ENCODE measurements at places on chromosomes 11 and 22.

DNA sequence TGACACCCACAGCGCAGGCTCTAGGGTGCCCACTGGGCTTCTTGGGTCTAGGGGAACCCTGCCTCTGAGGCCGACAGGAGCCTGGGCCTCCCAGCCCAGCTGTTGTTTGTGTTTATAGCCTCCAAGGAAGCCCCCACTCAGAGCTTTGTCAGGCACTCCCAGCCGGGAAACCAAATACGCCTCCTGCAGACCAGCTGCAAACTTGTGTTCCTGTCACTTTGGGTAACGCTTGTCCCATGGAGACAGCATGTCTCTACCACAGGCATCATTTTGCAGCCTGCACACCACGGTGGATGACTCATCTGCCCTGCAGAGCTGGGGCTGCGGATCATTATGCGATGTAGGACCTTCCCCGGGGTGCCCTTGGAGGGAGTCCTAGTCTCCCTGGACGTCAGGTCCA, 40.6 kb upstream of the CRYBB3 start:
- DNase-seq: peak; percentile 33

DNA sequence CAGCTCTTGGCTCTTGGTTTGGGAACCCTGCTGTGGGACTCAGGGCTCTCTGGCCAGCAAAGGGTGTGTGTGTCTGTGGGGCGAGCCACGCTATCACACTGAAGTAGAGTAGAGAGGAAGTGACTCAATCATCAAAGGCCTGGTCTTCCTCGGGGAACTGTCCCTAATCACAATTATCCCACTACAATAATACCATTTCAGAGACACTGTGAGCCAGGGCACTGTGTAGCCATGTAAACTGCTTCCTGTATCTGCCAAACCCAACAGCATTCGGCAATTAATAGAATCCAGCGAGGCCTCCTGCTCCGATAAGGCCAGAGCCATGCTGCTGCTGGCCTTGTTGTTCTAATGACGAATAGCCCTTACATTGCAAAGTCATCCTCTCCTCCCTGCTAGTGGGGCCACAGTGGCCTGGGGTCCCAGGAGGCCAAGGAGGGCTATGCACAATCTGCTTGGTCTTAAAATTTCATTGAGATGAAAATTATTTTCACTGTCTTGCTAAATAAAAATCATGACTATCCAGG, 49.8 kb upstream of the LMO2 start:
- DNase-seq: peak; percentile 57

- no peak for DNase-seq
Measured at GRCh38 chr11:1669546-1670218, 27.3 kb upstream of the KRTAP5-6 start.

DNA sequence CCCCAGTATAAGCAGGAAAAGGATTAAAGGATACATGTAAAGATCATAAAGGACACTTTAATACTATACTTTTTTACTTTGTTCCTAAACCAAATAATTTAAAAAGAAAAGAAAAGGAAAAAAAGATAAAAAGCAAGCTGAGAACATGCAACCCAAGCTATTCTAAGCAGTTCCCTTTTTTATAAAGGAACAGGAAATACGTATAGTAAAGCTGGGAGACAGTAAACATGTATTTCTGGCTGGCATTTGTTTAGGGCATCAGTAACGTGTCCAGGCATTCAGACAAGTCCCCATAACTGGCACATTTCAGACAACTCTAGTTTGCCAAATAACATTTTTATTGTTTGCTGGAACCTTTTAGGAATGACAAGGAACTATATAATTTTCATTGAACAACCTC, 24.9 kb downstream of the BCO2 start:
- DNase-seq: no peak

GRCh38 chr11:123519055-123519796, 89.2 kb downstream of the GRAMD1B start:
- peak; percentile 19 for DNase-seq

- DNase-seq: no peak
Measured at GRCh38 chr11:94750319-94751217, 17.6 kb upstream of the AMOTL1 start.

DNA sequence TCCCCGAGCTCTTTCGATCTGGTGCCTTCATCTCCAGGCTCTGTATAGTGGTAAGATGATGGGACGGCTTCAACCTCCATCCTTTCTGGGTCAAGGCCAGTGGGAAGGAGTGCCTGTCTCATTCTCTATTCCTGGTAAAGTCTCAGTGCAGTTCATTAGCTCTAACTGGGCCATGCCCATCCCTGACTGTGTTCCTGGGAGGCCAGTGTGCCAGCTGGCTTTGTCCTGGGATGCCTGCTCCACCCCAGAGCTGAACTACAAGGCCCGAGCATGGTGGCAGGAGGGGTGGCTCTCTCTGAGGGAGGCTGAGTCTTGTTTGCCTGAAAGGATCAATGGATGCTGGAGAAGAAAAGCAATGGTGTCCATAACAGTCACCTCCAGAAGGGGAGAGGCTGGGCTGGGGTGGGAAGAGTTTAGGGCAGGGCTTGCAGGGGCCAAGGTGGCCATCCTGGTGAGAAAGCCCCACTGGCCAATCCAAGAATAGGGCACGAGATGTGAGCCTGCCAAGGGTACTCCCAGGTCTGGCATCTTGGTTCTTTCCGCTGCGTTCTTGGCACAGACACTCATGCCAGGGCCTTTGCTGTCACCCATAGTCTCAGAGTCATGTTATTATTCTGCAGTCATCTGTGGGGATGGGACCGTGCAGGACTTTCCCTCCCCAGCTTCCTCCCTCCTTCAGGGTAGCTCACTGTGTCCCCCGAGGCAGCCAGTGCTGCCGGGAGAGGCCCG, 60.1 kb downstream of the PARVB start:
- no peak for DNase-seq

DNA sequence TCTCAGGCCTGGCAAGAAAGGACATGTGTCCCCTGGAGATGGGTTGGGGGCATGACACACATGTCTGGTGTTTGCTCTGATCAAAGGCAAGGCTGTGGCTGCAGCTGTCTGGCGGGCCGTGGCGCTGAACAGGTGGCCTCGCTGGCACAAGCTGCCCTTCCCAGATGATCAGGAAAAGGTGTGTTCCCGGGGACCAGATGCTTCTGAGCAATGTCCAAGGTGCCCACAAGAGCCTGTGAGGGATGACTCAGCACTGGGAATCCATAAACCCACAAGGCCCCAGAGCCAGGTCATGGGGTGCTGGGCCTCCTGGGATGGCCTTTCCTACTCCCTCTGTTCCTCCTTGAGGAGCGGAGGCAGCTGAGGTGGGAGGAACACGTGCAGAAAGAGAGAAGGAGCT, 9.7 kb upstream of the LRP5 start:
- DNase-seq: peak; percentile 35

GRCh38 chr22:39303358-39303757, 16.1 kb downstream of the RPL3 start:
- no peak for DNase-seq

- DNase-seq: no peak
Measured at GRCh38 chr11:19519912-19520641, 192.6 kb upstream of the NAV2 start.

DNA sequence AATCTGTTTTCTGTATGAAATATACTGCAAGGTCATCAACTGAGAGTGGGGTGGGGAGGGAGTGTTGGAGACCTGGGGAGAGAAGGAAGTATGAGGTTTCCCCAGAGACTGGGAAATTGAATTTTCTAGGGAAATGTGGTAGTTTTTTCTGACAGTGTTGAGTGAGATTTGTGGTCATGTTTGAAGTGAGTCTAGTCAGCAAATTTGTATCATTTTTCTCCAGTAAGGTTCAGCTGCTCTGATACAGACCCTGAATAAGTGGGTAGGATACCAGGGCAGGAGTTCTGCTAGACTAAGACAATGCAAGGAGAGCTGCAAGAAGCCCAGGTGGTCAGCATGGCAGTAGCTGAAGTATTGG, 112.0 kb downstream of the PKNOX2 start:
- no peak for DNase-seq

DNA sequence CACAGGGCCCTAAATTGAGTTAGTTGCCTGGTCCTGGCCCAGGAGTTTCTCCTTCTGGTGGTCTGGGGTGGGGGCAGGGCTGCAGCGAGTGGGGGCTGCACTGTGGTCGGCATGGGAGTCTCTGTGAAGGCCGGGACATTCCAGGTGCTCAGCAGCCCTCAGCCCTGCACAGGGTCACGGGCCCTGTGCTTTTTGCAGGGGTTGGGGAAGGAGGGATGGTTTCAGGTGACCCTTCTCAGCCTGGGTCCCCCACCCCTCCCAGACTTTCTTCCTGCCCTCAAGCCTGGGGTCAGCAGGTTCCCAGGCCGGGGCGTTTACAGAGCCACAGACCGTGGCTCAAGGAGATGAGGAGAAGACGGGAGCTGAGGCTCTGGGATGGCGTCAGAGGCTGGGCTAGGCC, 7.8 kb downstream of the EMID1 start:
- DNase-seq: no peak

GRCh38 chr11:117631336-117632140, 165.5 kb downstream of the DSCAML1 start:
- DNase-seq: no peak

DNA sequence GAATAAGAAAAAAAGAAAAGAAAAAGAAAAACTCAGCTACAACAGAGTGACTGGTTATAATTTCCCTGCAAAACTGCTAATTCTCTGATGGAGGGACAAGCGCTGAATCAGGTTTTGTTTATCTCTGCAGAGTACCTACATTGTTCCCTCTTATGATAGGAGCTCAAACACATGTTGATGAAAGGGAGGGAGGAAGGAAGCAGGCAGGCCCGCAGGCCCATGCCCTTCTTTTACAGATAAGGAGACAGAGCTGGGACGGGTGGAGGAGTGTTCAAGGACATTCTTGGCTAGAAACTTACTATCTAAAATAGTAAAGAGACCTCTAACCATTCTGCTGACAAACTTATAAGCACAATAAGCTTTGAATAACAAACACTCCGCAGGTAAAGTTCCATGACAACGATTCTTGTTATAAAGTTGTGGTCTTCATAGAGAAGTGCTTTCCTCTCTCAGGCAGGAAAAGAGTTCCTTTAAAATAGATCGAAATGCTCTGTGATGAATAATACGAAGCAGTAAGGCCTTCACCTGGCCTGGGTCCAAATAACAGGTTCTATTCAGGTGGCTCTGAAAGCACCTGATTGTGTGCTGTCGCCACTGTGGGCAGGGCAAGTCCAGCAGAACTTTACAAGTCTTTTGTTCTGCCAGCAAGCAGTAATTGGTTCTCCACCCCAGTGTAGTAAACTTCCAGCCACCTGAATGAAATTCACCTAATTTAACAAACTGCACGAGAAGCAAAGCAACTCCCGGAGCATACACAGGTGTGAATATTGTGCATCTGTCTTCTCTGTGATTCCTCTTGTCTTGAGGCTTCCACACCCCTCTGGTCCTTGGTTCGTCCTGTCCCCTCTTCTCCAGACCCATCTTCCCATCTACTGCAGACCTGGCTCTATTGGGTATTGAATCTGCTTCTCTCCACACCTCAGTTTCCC, 15.3 kb upstream of the MICAL2 start:
- DNase-seq: no peak

GRCh38 chr11:83060965-83061364, 10.7 kb downstream of the RAB30 start:
- DNase-seq: no peak

Measured in astrocyte of the spinal cord (primary cell).